ENCODE measurements at places on chromosomes 16 and 17. TPM values are rescaled to one million over a fixed set of nuclear protein-coding genes. Genes with fewer than 3 reads are reported as not detected.

YBX2 gene
- polyA plus RNA-seq: 1.8 TPM

MT1H gene
- polyA plus RNA-seq: not detected

MT1F gene
- polyA plus RNA-seq: 10.3 TPM

NPW gene
- polyA plus RNA-seq: 0.08 TPM

SRL gene
- polyA plus RNA-seq: 2.4 TPM

CRHR1 gene
- polyA plus RNA-seq: 0.09 TPM

MT1G gene
- polyA plus RNA-seq: 55.5 TPM

ZNF207 gene
- 82.0 TPM for polyA plus RNA-seq

CDH13 gene
- polyA plus RNA-seq: 18.9 TPM

TM4SF5 gene
- polyA plus RNA-seq: 0.18 TPM

RSKR gene
- 2.4 TPM for polyA plus RNA-seq
